ENCODE measurements at places on chromosomes 2 and 18.

DNA sequence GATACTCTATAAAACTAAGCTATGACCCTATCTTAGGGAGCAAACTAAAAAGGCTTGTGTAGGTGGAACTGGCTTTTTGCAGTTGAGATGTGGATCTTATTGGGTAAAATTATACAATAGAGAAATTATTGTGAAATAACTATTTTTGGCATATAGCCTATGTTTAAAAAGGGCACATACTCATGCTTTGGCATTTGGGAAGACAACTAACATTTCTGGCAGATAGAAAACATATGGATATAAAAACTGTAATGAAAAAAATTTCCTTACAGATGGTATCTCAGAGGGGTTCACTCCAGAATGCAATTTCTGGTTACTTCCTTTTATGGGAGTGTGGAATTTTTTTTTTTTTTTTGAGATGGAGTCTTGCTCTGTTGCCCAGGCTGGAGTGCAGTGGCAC is 120.1 kb upstream of the CCDC195 start:
- DNase-seq = no peak

GRCh38 chr2:205937211-205937610 is 148.8 kb downstream of the INO80D start:
- no peak for DNase-seq

DNA sequence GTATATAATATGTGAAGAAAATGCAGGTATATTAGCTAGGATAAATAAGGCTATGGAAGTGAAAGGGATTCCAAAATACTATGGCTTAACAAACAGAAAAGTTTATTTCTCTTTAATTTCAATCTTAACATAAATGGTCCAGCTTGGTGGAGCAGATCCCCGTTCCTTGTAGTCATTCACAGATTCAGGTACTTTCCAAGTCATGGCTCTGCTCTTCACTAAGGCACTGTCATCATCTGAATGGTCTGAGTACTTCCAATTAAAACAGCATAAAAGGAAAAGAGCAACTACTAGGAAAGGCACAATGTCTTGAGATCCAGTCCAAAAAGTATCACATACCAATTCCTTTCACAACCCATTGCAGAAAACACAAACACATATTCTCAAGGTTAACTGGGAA is 63.4 kb downstream of the OLA1 start:
- DNase-seq = no peak

DNA sequence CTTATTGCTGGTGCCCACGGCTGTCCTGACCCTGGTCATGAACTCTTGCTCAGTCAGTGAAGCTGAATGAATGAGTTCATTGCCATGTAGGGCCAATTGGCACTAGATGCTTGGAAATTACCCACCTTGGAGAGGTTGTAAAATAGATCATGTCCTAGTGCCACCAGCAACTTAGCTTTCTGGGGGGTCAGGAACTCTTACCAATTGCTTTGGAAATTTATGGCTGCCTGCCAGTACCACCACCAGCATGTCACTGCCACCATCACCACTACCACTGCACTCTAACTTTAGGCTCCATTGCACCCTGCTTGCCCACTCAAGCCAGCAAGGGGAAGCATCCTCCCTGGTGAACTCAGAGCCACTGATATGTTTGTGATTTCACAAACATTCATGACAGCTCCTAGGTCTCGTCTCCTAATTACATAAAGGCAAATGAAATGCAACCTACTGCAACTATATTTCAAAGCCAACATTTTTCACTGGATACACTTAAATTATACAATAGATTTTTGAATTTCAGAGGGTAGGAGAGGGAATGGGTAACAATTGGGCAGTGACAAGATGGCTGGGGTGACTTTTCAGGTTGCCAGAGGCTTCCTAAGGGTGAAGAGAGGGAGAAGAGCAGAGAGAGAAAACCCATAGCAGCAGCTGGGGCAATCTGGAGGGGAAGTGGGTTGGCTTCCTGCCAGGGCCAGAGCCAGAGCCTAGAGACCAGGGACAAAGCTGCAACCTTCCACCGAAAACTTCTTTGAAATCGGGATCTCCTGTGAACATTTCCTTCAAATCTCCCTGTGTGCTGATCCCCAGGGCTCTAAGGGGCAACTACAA is 3.5 kb upstream of the EMILIN1 start:
- DNase-seq = no peak

DNA sequence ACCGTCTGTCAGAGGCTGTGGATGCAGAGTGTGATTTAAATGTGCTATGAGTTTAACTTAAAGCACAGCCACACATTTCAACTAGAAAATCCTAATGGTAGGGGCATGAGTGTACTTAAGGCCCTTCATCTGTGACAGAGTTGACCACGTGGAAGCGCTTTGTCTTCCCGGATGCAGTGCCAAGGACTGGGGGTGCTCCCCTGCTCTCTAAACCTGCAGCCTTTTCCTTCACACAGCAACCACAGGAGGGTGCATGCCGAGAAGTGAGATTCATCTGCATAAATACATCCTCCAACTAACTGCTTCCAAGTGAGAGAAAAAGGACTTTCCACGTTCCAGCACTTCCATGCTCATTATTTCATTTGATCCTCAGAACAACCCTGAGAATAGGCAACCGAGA is 149.6 kb downstream of the MYT1L start:
- DNase-seq = no peak

DNA sequence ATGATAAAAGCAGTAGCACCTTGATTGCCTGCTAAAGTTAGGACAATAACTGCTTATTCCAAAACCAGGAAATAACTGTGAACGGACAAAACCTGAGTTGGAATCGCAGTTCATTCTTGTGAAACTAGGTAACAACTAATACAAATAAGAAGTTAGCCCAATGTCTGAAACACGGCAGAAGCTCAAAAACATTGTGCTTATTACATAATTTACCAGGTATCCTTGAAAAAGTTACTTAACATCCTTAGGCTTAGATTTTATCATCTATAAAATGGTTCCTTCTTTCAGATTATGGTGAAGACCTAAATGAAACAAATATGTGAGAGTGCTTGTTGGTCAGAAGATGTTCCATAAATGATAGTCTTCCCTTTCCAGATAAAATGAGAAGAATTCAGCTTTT is 32.4 kb downstream of the RTN4 start:
- no peak for DNase-seq

DNA sequence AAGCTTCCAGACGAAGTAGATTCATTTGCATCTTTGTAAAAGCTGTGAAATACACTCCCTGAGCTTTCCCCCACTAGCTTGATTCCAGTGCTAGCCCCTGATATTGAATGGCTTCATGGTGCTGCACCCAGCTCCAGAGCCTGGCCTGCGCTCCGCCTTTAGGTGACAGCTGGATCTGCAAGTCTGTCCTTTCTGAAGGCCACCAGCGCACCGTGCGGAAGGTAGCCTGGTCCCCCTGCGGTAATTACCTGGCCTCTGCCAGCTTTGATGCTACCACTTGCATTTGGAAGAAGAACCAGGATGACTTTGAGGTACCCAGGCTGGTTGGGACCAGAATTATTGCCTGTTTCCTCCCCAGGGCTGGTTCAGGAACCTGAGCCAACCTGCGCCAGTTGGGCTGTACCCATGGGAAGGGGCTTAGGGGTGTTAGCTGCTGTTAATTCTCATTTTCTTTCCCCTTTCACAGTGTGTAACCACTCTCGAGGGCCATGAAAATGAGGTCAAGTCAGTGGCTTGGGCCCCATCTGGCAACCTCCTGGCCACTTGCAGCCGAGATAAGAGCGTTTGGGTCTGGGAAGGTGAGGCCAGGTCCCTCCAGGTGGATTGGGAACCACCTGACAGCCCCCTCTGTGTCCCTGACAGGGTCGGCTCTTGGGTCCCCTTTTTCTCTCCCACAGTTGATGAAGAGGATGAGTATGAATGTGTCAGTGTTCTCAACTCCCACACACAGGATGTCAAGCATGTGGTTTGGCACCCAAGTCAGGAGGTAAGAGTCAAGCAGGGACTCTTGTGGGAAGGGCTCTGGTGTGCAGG is 1.3 kb downstream of the CIAO1 start:
- DNase-seq = no peak

GRCh38 chr2:183031911-183032794 is 6.1 kb downstream of the NCKAP1 start:
- no peak for DNase-seq

- no peak for DNase-seq
Measured at GRCh38 chr2:203688798-203689197, 17.6 kb upstream of the CD28 start.

DNA sequence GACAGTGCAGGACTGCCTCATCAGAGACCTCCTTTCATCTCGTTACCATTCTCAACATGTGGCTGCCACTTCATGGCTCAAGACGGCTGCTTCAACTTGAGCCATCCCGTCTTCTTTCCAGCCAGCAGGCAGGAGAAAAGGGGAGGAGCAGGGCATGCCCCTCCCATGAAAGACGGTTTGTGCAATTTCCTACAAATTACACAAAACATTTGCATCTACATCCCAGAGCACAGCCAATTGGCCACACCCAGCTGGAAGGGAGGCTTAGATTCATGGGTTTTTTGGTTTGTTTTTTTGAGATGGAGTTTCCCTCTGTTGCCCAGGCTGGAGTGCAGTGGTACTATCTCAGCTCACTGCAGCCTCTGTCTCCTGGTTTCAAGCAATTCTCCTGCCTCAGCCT is 11.8 kb downstream of the UCN start:
- DNase-seq = no peak

DNA sequence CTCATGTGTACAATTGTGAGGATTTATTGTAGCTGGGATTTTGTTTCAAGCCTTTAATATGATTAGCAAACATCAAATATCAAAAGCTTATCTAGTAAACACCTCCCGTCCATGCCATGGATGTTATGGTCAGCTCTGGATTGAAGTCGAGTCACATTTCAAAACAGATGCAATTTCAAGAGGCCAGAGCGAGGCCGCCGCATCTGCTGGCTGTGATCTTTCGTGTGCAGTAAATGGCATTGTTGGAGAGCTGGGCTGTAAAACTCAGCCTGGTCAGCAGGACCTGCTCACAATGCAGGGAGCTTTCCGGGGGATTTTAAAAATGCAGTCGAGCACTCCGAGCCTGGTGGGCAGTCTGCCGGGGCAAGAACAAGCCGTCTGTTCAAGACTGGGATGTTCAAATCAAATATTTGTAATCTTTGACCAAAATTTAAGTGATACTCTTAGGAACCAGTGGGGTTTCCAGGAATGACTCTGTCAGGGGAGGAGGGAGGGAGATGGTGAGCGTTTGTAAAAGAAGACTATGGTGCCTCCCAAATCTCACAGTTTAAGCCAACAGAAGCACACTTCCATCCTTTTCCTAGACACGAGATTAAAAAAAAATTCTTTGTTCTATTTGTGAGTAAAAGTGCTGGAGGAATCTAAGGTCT is 97.6 kb downstream of the MYCN start:
- no peak for DNase-seq

DNA sequence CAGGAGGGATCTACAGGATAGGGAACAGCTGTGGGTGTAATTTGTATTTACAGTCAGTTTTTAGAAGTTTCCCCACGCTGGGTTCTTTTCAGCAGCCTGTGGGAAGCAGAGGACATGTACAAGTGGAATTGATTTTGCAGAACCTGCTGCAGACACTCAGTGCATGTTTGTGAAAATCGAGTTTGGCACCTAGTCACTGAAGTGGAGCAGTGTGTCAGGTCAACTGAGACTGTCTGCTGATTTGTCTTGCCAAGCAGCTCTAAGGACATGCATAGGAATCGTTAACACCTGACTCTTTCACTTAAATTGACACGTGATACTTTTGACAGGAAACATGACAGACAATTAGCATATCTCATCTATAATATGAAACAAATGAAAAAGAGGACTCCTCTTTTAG is 416.6 kb downstream of the TMX3 start:
- peak; percentile 4 for DNase-seq

- DNase-seq = no peak
Measured at GRCh38 chr2:43314299-43314927, 88.0 kb upstream of the ZFP36L2 start.

DNA sequence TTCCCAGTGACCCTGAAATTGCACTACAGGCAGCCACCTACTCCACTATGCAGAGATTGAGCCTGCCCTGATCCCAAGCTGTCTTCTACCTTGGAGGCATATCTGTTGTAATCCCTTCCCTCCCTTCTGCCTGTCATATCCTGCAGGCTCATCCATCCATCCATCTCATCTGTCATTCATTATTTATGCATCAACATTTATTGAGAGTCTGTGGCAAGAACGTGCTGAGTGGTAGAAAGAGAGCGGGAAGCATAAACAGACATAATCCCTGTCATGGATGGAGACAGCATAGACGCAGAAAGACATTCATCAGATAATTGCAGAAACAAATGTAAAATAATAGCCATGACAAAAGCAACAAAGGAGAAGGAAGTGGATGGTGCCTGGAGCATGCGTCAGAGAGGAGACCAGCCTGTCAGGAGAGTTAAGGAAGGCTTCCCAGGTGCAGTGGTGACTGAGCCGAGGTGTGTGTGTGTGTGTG is 110.7 kb upstream of the STPG4 start:
- no peak for DNase-seq

DNA sequence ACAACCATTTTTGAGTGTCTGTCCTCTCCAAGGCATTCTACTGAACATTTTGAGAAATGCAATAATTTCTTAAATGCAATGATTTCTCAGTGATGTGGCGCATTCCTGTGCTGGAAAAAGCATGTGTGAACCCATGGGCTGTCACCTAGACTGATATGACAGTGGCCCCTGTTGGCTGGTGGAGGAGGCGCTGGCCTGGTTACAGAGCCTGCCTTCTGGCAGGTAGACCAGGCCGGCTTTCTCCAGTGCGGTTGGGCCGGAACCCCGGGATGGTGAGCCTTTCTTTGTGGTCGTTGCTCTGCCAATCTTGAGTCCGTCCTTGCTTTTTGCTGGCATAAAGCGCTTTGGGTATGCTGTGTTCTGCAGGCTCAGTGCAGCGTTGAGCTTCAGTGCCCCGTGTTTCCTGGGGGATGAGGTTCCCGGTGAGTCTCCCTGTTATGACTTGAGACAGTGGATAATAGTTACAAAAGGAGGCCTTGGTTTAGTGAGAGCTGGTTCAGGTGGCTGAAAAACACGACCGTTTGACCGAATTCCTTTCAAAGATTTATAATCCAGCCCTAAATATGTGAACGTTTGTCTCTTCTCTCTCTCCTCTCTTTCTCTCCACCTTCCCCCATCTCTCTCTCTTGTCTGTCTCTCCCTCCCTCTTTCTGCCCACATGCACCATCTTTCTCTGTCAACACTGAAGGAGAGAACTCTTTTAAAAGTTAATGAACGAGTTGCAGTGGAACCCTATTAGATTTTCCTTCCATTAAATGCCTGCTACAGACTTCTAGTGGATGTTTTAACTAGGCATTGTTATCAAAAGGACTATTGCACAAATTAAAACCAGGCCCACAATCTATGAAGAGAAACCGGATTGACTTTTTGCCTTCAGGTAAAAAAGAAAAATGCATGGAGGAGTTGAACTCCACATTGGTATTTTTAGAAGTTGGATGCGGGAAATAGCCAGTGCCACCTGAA is 34.0 kb downstream of the TSHZ1 start:
- DNase-seq = no peak

DNA sequence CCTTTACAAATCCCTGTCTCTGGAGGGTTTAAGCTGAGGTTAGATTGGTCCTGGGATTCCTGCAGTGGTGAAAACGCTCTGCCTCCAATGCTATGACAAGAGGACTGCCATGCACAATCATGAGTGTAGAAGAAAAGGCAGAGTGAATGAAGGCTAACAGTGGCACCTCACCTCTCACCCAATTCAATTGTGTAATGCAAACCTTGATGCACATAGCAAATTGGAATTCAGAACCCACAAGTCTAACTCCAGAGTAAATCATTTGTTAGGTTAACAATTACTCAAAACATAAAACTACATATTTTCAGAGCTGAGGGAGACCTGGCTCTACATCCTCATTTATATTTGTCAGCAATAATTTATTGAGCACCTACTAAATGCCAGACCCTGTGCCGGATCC is 1.8 kb downstream of the TGFBRAP1 start:
- no peak for DNase-seq

- peak; percentile 57 for DNase-seq
Measured at GRCh38 chr2:201781557-201782051, 871 bp upstream of the ALS2 start.

GRCh38 chr2:190382851-190383250 is 25.3 kb upstream of the MFSD6 start:
- DNase-seq = no peak
